Coronary artery (tissue), 2 donors: ENCODE measurements at places on chromosomes 7 and 10.

DNA sequence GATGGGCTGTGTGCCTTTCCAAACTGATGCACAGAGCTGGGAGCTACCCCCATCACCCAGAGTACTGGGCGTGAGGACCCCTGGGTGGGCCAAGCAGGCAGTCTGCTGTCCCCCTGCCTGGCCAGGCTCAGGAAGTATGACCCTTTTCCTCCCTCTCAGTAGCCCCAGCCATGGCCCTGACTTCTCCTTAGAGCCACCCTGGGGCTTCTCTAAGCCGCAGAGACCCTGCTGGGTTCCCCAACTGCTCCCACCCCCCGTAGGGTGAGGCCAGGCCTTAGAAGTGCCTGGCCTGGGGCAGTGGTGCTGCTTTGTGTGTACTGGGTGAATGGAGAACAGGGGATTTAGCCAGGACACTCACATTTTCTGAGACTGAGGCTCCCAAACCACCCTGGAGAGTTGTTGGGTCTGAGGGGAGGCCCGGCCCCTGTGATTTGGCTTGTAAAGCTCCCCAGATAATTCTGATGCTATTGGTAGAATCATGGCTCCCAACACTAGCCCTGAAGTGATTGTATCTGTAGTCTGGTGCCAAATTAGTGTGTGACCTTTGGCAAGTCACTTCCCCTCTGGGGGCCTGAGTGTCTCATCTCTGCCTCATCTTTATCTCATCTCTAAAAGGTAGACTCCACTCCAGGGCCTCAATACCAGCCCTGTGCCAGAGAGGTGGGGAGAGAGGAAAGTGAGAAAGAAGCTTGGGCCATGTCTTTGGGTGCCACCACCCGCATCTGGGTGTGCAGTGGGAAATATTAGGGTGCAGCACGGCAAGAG lies 99.7 kb upstream of the PPIF start:
- DNase-seq = no peak

DNA sequence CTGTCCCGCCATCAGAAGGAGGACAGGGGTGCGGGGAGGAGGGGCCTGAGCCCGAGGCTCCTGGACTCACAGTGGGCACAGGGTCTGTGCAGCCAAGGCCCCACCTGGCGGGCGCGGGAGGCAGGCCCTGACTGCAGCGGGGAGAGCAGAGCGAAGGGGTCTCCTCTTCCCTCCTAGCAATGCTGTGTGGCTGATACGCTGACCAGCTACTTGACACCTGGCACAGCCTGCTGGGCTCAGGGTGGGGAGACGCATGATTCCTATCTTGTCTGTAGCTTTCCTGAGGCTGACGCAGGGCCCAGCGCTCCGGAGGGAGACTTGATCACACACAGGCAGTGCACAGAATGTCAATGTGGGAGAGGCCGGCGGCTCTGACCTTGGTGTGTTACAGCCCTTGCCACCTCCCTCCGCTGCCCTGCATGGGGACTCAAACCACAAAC lies 174.9 kb downstream of the ELFN1 start:
- peak; percentile 73 for DNase-seq

DNA sequence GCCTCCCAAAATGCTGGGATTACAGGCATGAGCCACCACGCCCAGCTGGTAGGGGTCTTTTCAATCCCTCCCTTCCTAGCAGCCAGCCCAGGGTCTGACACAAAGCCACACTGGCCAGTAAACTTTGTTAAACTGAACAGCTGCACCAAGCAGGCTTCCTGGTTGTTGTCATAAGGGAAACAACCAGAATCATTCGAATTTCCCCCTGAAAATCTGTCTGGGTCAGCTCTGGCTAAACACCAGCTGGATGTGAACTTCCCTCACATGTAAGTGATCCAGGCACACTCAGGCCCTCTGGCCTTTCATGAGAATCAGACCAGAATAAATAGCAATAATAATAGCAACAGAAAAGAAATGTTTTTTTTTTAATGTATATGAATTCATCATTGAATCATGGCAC lies 7.4 kb downstream of the IMPDH1 start:
- DNase-seq = no peak

GRCh38 chr7:143429770-143430698 lies 13.2 kb upstream of the TAS2R60 start:
- DNase-seq = no peak

GRCh38 chr7:135334830-135335543 lies 101.3 kb downstream of the STRA8 start:
- peak; percentile 54 for DNase-seq

- DNase-seq = no peak
These were observed 52.8 kb downstream of the ABLIM1 start for GRCh38 chr10:114605155-114605797.

GRCh38 chr7:107638594-107638993 lies 22.0 kb upstream of the SLC26A4 start:
- DNase-seq = no peak

GRCh38 chr7:77415823-77416620 lies at the start of gene GSAP:
GSAP (minus strand) TSS chr7:77416349; CDS start chr7:77416321, 28 bp downstream.
- no peak for DNase-seq

DNA sequence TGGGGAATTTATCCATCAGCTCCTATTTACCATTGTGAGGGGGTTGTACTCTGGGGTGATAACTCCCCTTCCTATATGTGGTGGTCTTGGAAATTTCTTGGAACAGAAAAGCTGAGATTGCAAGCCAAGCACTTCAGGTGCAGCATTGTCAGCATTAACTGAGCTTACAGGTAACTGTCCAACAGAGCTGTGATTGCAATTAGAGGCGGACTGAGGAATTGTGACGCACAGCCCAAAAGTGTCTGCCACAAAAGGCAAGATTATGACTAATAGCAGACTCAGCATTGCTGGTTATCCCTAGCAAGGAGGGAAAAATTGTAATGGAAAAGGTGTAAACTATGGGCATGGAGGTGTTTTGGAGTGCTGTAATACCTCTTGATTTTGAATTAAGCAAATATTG lies 126.1 kb upstream of the AGR3 start:
- no peak for DNase-seq

DNA sequence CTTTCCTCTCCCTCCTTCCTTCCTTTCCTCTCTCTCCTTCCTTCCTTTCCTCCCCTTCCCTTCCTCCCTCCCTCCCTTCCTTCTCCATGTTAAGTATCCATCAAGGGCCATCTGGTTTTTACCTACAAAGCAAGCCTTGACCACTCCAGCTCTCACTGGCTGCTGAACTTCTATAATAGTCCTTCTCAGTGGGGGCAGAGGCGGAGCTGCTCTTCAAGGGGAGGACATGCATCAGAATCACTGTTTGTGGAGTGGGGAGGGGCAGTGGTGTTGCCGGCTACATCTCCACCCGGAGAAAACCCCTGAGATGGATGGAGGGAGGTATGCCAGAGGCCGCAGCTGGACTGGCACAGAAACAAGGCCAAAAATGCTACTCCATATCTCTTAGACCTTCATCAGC lies 25.9 kb downstream of the LAMB1 start:
- DNase-seq = no peak
